ENCODE measurements at places on chromosomes 4 and X. TPM values are rescaled to one million over a fixed set of nuclear protein-coding genes. Genes with fewer than 3 reads are reported as not detected.

The PRPS1 gene
- 64.6 TPM for total RNA-seq

The RHOH gene
- total RNA-seq, result 127 TPM

The PDLIM3 gene
- not detected for total RNA-seq

The DNAAF6 gene
- total RNA-seq, result not detected

The ARHGEF38 gene
- total RNA-seq, result not detected

The ZAR1 gene
- total RNA-seq, result not detected

The FTSJ1 gene
- total RNA-seq, result 66.1 TPM

The RTL9 gene
- not detected for total RNA-seq

The GLRA2 gene
- total RNA-seq, result not detected

The NEIL3 gene
- 38.0 TPM for total RNA-seq

The SHROOM4 gene
- not detected for total RNA-seq

The KCTD8 gene
- total RNA-seq, result not detected

The SLC6A14 gene
- total RNA-seq, result not detected

The STBD1 gene
- 1.2 TPM for total RNA-seq

The ELOVL6 gene
- total RNA-seq, result 25.8 TPM

The RBM46 gene
- not detected for total RNA-seq

The RBMX gene
- 255 TPM for total RNA-seq

The UGT2B10 gene
- total RNA-seq, result not detected

Data from T-helper 2 cell treated with Interferon-gamma antibody and Interleukin-4, amounts not matched to agents 100 ng/mL and 5 ng/mL, for 36 hours (primary cell).